Mammary microvascular endothelial cell (primary cell): ENCODE measurements at places on chromosomes 3 and 15. TPM values are rescaled to one million over a fixed set of nuclear protein-coding genes. Genes with fewer than 3 reads are reported as not detected.

Gene TAGLN3
- not detected in 2 replicates for total RNA-seq

Gene OSBPL10
- 17.3 and 42.4 TPM in 2 replicates for total RNA-seq

Gene CPN2
- total RNA-seq = not detected in 2 replicates

Gene GOLGA6L10
- 0.05 and 0.13 TPM in 2 replicates for total RNA-seq

Gene ARNT2
- not detected in 2 replicates for total RNA-seq

Gene ITGB5
- 190 and 217 TPM in 2 replicates for total RNA-seq

Gene CCR1
- total RNA-seq = not detected in 2 replicates

Gene ATP10A
- not detected in 2 replicates for total RNA-seq

Gene SH3GL3
- total RNA-seq = not detected in 2 replicates

Gene HDC
- total RNA-seq = not detected in 2 replicates

Gene FGD5
- 49.4 and 50.4 TPM in 2 replicates for total RNA-seq
